ENCODE measurements at places on chromosomes 1 and 21.

- peak; percentile 77 for DNase-seq
These were observed 90.7 kb downstream of the MRPL37 start for GRCh38 chr1:54290506-54291184.

GRCh38 chr1:110262846-110263631, 52.9 kb downstream of the KCNC4 start:
- no peak for DNase-seq

- DNase-seq = peak; percentile 67
These were observed 54.4 kb upstream of the TMPRSS2 start for GRCh38 chr21:41562101-41563000.

DNA sequence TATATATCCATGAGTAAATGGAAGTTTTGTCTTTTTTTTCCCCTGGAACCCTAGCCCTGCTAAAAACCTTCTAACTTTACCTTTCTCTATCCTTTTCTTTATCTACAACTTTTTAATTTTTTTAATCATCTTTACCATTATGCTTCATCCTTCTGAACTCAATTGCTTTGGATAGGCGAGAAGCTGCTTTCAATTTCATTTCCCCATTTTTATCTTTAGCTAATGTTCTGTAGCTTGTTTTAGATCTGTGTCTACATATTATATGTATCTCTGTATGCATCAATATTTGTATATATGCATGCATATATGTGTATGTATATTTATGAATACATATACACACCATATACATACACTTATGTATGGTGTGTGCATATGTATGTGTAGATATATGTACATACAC, 57.4 kb downstream of the PTPRC start:
- no peak for DNase-seq

DNA sequence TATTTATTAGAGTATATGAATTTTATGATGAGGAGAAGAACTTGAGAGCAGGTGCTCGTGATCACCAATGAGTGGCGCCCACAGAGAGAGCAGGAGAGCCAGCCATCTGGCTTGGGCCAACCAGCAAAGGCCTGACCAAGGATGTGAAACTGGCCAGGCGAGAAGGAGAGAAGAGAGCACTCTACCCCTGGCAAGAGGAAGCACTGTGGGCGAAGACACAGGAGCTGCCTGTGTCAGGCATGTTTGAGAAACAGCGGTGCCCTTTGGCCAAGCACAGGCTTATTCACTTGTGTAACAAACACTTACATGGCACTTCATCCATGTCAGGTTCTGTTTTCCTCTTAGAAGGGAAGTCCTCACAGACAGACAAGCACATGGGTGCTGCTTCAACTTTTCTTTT, 4.2 kb upstream of the SIPA1L2 start:
- DNase-seq = no peak

DNA sequence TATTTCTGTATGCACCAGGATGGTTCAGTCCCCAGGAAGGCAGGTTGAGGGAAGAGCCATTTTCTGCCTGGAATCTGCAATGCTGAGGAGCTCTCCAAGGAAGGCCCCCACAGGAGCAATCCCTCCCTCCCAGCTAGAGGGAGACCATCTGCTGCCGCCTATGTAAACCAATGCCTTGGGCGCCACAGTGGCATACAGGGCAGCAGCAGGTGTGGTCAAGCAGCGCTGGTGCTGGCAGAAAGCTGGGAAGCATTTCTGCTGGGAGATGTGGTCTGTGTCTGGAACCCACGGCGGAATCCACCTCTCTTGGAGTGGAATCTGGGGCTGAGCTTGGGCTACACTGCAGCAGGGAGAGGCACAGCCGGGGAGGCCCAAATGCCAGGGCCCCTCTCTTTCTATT, 283.3 kb downstream of the RRAGC start:
- DNase-seq = no peak

DNA sequence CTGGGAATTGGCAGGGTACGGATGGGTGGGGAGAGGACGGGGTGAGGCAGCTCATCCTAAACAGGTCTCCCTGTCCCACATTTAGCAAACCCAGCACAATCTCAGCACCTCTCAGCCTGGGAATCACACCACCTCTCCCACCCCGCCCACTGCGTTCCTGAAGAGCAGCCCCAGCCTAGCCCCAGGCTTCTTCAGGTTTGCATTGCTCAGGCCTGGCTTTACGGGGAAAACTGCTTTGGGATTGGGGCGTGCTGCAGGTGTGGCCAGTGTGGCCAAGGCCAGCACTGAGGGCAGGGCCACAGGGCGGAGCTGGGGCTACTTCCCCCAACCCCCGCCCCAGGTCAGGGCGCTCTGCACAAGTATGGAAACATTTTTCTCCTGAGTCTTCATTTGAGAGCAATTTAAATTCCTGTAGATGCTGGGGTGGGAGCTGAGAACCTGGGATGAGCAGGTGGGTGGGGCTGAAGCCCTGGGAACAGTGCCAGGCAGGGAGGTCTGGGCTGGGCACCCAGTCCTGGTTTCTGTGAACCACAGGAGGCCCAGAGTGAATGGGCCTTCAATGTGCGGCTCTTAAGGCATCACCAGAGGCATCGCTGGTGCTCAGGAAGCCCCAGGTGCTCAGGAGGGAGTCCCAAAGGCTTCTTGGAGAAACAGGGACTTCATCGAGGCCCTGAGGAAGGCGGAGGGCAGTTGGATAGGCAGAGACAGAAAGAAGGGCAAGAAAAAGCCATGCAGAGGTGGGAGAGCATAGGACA, 24.1 kb downstream of the TNNT2 start:
- no peak for DNase-seq

DNA sequence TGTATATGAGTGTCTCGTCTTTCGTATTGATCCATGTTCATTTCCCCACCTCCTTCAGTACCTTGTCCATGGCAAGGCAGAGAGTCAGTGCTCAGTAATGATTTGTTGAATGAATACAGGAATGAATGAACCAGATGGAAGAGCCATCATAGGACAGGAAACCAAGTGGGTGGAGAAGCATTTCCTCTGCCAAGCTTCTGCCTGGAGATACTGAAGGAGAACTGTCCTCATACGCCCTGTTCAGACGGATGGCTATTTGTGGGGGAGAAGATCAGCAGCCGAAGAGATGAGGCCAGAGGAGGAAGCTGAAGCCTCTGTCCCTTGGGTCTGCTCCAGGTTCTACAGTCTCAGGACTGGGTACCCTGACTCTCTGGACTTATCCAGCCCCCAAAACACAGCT, 5.8 kb downstream of the FAM43B start:
- DNase-seq = no peak

- peak; percentile 79 for DNase-seq
These were observed 22.9 kb upstream of the RALGPS2 start for GRCh38 chr1:178702146-178702545.

GRCh38 chr1:189350983-189351616, 1126.6 kb downstream of the BRINP3 start:
- no peak for DNase-seq

- peak; percentile 73 for DNase-seq
These were observed 154.2 kb upstream of the RUNX1 start for GRCh38 chr21:35203093-35203977.

- peak; percentile 48 for DNase-seq
These were observed 78.7 kb downstream of the SSBP3 start for GRCh38 chr1:54327386-54328065.

GRCh38 chr1:24905355-24905978, 24.6 kb downstream of the RUNX3 start:
- no peak for DNase-seq

GRCh38 chr1:63640633-63641567, 47.7 kb downstream of the PGM1 start:
- no peak for DNase-seq

DNA sequence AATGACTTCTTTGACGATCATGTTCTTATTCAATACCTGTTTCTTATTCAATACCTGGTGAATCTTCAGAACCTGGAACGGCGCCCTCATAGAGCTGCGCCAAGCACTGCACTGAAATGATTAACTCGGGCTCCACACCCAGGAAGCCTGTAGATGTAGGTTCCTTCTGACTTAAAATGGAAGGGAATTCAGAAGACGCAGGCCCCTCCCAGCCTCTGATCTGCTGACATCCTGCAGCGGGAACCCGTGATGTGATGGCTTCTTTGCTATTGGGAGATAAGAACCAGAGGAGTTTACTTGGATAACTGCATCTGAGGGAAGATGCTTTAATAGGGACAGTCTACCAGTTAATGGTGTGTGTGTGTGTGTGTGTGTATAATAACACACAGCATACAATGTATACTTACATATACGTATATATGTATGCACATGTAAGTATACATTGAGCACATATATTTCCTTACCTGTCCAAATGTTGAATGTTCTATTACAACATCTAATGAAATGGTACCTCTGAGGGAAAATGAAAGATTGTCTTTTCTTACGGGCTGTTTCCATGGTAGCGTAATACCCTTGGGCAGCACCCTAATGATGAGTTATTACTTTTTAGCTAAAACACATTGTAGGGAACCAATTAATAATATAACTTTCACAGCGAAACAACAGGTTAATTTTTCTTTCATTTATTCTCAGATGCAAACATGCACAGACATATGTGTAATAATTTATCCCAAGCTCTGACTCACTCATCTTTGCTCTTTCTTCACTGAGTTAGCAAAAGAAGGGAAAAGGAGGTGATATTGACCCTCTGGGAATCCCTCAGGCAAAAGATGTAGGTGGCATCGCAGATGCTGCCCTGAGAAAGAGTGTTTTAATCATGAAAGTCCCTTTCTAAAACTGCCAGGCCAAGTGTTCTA, 379.8 kb downstream of the SIPA1L2 start:
- no peak for DNase-seq

All from AG10803 (cell line).